ENCODE measurements at places on chromosomes 12 and 14.

DNA sequence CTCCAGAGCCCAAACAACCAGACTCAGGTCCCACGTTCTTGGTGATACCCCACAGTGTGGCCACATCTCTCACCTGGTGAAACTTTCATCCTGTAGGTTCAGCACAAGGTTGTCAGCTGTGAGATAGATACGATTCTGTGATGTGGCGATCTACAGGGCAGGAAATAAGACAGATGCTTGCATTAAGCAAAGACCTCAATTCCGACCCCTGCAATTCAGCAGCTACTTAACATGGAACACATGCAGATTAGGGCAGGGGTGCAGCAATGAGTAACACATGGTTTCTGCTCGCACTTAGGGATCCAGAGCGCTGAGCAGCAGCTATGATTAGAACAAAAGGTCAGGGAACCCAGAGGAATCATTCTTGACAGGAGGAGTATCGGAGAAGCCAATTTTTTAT is 4.1 kb downstream of the PHB2 start:
- DNase-seq, result no peak

DNA sequence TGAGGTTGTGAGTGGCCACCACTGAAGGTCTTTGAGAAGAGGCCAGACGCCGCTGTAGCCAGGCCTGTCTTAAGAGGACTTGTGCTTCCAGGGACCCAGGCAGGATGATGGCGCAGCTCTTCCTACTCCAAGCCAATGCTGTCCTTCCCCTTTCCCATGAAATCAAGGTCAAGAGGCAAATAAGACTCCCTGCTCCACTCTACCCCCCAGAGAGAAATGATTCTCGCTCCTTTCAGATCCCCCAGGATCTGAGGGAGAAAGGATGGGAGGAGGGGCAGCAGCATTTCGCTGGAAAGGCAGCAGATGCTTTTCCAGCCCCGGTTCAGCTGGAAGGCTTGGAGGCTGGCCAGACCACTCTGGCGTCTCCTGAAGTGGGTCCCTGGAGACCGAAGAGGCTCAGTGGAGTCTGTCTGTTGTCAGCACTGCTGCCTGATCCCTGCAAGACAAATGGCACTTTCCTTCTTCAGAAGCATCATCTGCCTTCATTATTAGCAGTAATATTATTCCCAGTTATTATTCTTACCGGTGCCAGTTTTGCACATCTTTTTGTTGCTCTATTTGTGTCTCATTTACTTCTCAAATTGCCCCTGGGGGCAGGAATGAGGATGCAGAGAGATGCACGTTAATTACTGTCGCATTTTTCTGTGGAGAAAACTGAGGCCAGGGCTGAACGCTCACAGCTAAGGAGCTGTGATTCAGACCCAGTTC is 51.4 kb downstream of the C14orf132 start:
- DNase-seq, result peak; percentile 87

DNA sequence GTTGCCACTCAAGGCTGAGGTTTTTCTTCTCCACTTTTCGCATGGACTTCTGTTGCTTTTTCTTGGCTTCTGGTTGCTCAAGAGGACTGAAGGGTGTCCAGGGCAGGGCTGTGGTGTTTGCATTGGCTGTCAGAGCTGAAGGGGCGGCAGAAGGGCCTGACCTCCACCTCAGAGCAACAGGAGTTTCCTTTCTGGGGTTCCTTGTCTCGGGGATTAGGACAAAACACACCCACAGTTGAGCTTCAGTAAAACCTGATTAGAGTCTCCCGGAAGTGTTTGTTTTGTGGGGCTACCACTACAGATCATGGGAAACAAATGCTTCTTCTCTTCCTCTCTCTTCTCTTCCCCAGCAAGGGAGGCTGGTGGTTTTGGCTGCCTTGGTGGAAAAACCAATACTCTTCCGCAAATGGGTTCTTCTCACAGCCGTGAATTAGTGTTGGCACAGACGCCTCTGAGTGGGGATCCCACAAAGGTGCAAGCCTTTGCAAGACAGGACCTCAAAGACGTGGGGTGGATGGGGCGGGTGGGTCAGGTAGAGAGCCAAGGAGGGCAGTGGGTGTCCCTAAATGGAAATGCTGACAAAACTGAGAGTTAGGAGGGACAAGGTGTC is 317.7 kb upstream of the TBX3 start:
- no peak for DNase-seq

- no peak for DNase-seq
Observed at GRCh38 chr14:98069712-98070171, 1202.3 kb downstream of the BCL11B start.

GRCh38 chr12:112179341-112179740 is 54.0 kb downstream of the TRAFD1 start:
- no peak for DNase-seq

- DNase-seq, result no peak
Observed at GRCh38 chr12:99498756-99499155, 148.8 kb upstream of the GARIN6 start.
